Retinal pigment epithelial cell (primary cell): ENCODE measurements at places on chromosomes 12 and 14.

GRCh38 chr12:60263161-60263560 is 667.3 kb downstream of the SLC16A7 start:
- no peak for DNase-seq

GRCh38 chr12:9237286-9237685 is 29.1 kb upstream of the PZP start:
- DNase-seq, result no peak

DNA sequence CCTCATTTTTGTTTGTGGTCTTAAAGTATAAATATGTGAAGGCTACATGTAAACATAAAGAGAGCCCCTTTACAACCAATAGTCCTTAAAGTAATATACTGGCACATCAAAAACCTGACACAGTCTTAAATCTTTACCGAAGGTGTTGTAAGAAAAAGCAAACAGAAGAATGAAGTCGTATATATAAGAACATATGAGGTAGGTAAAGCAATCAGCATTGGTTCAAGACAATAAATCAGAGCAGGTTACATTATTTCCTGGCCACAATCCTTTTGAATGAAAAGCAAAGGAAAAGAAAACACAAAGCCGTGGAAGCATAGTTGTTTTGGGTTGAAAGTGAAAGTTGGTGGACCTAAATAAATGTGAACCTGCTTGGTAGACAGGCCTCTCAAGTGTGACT is 183.7 kb upstream of the STXBP6 start:
- no peak for DNase-seq

GRCh38 chr12:62481843-62482540 is 15.4 kb downstream of the MON2 start:
- DNase-seq, result no peak

GRCh38 chr12:103687253-103687652 is 100.2 kb downstream of the STAB2 start:
- DNase-seq, result no peak

DNA sequence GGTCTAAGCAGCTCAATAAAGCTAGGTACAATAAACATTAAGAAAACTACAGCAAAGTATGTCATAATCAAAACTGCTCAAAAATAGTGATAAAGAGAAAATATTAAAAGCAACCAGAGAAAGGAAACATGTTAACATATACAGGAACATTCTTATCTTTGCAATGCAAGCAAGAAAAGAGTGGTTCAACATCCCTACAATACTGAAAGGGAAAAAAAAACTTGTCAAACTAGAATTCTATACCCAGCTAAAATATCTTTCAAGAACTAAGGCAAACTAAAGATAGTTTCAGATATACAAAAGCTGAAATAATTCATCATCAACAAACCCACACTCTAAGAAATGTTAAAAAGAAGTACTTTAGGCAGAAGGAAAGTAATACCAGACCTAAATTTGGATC is 134.2 kb downstream of the DPF3 start:
- DNase-seq, result no peak

DNA sequence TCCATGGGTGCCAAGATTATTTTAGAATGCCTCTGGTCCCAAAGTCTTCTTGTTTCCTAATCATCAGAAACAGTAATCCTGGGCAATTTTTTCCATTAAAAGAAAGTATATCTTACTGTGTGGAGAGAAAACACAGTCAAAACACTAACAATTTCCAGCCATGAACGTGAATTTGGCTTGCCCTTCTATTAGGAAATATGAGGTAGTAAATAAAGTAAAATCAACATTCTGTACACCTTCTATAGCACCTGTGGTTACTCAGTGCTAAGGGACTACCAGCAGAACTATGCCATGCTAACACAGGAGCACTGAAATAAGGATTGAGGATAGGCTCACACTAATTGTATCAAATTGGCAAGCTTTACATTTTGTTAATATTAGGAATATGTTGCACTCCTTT is 60.1 kb downstream of the NTN4 start:
- no peak for DNase-seq

DNA sequence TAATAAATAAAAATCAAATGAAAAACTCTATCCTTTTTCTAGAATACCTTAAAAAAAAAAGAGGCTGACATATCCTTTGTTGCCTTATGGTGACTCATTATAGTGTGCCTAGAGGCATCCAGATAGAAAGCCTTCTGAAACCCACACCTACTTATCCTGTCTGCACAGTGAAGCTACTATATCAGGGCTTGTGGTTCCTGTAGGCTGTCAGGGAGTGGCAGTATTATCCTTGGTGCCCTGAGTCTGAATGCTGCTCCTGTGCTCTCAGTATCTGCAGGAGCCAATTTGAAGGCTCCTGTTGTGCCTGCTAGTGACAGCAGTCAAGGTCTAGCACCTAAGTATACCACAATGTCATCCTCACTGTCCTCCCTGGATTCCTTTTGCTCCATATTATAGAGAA is 168.4 kb upstream of the AVPR1A start:
- DNase-seq, result no peak

DNA sequence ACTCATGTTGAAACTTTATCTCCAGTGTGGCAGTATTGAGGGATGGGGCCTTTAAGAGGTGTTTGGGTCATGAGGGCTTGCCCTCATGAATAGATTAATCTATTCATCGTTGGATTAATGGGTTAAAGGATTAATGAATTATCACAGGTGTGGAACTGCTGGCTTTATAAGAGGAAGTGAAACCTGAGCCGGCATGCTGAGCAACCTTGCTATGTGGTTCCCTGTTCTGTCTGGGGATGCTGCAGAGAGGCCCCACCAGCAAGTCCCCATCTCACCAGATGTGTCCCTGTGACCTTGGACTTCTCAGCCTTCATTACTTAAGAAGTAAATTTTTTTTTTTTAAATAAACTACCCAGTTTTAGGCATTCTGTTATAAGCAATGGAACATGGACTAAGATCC is 109.6 kb downstream of the DYRK2 start:
- no peak for DNase-seq

GRCh38 chr12:121925358-121925695 is 6.9 kb downstream of the CFAP251 start:
- DNase-seq, result no peak

- peak; percentile 99 for DNase-seq
These were observed at the start of gene EMP1 for GRCh38 chr12:13196130-13196921. Gene EMP1, plus strand, starts transcription at chr12:13196726. Its CDS starts 14,785 bp downstream, at chr12:13211511.

DNA sequence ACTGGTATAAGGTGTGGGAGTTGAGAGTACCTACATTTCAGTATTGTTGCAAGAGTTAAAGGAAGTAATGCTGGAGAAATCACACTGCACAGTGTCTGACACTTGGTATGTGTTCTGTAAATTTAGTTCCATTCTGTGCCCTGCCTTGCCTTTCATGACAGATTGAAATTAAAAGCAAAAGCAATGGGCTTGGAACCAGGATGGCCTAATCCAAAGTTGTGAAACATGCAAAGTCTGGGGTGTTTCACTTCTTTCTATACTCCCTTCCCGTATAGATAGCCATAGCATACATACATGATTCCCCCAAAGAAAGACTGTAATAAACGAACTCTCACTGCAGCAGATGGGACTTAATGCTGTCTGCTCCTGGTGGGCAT is 281.1 kb downstream of the NRXN3 start:
- no peak for DNase-seq
